ENCODE measurements at places on chromosomes 4 and X. TPM values are rescaled to one million over a fixed set of nuclear protein-coding genes. Genes with fewer than 3 reads are reported as not detected.

SPANXA1 gene
- not detected for total RNA-seq

LRIT3 gene
- total RNA-seq = 0.10 TPM

- peak; percentile 10 for DNase-seq
These were observed 12.3 kb downstream of the ZNF182 start for GRCh38 chrX:47991263-47992094.

DNA sequence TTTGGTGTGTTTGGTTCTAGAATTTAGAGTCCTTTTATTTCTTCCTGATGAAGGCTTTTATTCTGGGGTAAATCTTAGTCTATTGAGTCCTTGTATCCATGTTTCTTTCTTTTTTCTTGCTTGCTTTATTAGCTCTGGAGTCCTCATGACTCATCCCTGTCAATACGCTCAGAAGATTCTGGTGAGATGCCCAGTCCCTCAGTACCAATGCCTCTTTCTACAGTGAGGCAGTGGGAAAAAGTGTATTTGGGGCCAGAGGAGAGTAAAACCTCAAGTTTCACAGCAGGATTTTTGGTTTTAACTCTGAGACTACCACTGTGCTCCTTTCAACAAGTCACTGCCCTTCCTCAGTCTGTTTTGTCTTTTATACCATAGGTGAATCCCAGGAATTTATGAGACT, 368.0 kb downstream of the GBA3 start:
- no peak for DNase-seq

DNA sequence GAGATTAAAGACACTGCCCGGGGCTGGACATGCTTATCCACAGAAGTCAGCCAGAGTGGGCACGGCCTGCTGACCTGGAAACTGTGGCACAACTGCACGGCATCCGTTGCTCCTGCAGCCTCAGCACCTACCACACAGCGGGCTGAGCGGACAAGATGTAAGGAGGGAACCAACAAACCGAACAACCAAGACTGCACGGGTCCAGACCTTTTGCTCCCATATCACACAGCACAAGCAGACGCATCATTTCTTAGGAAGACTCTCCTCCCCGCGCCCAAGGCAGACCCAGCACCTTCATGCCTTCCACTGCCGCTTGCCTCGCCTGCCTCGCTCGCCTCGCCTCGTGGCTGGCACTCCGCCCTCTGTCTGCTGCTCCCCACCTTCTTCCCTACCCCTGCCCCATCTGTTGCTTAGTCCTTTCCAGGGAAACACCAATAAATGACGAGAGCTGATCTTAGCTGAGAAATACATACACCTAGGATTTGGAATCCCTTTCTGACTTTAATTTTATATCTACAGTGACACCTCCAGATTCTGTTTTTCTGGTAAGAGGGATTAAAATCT, 79.0 kb downstream of the AFAP1 start:
- DNase-seq = no peak

DNA sequence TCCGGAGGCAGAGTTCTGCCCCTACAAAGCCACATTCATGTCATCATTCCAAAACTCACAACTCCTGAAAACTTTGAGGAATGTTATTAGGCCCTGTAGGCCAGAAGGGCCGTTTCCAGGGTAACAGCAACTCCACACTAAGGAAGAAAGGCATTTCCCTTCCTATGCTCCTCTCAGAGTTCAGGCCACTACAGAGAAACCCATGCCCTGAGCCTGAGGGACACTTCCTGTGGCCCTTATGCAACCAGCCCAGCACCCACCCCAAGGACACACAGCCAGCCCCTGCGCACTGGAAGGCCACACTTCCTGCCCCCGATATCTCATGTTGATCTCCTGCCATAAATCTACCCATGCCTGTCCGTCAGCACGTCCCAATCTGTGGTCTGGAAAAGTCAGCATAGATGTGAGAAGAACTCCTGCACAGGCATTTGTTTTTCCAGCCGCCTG, 289.3 kb downstream of the BCOR start:
- no peak for DNase-seq

DNA sequence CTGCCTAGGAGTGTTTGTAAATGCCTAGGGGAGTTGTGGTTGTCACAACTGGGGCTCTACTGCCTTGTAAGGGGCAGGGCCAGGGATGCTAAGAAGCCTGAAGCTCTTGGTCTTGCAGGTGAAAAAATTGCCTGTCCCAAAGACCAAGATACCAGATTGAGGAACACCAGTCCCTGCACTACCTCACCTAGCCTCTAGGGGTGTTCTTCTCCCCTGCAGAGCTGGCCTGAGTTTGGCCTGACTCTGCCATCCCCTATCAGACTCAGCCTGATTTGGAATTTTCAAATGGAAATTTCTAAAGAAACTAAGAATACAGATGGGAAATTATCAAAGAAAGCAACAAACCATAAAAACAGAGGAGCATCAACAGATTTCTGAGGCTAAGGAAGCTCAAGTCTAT, 90.4 kb downstream of the ZC4H2 start:
- DNase-seq = peak; percentile 8

- no peak for DNase-seq
These were observed 76.5 kb upstream of the LSM6 start for GRCh38 chr4:146098978-146099377.

All from activated CD4-positive, alpha-beta memory T cell treated with anti-CD3 and anti-CD28 coated beads for 36 hours (primary cell).